ENCODE measurements at places on chromosomes 7 and 10. TPM values are rescaled to one million over a fixed set of nuclear protein-coding genes. Genes with fewer than 3 reads are reported as not detected.

SPRN gene
- total RNA-seq: not detected

AKR1B15 gene
- total RNA-seq: not detected

ENTPD1 gene
- not detected for total RNA-seq

CLCN1 gene
- total RNA-seq: not detected

WDR91 gene
- total RNA-seq: 1.5 TPM

PLXNA4 gene
- total RNA-seq: not detected

NUB1 gene
- 23.1 TPM for total RNA-seq

FGFR2 gene
- 6.3 TPM for total RNA-seq

RNF133 gene
- total RNA-seq: not detected

SPDYE2B gene
- total RNA-seq: not detected

PIK3CG gene
- total RNA-seq: not detected

CALHM1 gene
- not detected for total RNA-seq

ELFN1 gene
- 0.56 TPM for total RNA-seq

DNA sequence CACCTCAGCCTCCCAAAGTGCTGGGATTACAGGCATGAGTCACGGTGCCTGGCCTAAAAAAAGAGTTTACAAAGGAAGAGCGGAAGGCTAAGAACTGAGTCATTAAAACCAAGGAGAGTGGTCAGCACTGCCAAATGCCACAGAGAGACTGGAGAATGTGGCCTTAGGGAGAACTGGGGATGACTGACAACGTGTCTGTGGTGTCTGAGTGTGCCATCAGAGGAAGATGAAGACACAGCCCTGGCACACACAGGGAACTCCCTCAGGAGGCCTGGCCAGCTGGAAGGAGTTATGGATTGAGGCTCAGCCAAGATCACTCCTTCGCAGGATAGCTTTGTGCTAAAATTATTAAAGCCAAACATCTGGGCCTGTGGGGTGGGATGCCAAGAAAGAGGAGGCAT, 3.9 kb upstream of the INA start:
- DNase-seq: peak; percentile 98

DNA sequence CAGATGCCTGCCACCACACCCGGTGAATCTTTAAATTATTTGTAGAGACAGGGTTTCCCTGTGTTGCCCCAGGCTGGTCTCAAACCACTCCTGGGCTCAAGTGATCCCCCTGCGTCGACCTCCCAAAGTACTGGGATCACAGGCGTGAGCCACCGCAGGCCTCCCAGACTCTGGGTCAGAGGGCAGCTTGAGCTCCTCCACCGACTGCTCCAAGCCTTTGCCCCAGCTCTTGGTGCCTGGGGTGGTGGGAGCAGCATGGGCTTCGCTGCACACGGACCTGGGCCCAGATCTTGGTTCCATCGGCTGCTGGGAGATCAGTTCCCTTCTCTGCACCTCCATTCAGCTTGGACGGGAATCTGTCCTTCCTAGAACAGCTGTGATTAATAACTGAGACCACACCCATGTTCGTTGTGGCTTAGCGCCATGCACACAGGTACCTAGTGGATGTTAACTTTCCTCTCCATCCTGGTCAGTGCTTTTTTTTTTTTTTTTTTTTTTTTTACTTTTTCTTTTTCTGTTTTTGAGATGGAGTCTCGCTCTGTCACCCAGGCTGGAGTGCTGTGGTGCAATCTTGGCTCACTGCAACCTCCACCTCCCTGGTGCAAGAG, 125.3 kb downstream of the CUX1 start:
- DNase-seq: no peak

DNA sequence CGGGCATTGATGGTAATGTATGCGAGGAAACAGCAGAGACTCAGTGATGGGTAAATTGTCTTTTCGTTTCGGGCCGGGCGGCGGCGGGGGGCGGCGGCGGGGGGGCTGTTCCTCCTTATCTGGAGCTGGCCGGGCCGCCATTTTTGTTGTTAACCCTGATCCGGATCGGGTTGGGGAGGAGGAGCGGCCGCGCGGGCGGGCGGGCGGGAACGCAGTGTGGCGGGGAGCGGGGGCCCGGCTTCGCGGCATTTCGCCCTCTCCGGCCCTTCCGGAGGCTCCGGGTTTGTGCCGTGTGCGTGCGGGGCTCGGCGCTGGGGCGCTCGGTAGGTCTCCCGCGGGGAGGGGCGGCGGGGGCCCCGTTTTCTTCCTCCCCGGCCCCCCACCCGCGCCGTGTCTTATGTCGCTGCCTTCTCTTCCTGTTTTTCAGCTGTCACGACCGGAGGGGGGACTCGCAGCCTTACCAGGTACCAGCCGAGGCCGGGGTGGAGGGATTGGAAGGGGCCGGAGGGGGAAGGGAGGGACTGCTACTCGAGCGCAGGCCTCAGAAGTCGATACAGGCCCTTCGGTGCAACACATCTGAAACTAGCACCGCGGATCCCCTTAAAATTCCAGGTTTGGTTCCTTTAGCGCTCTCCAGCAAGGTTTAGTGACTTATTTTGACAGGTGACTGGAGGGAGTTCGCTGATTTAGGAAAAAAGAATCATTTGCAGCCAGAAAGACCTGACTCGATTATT, 820 bp downstream of the WAC start:
- peak; percentile 62 for DNase-seq

GRCh38 chr10:114012650-114013049, 31.0 kb upstream of the ADRB1 start:
- no peak for DNase-seq

DNA sequence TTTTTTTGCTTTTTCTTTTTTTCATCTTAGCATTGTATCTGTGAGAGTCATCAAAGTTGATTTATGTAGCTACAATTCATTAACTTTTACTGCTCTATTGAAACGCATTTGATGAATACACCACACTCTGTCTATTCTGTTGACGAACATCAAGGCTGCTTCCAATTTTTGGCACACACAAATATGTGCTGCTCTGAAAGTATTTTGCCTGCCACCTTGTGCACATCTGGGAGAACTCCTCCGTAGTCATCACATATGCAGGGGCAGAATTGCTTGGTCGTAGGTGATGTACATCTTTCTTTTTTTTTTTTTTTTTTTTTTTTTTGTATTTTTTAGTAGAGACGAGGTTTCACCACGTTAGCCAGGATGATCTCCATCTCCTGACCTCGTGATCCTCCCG, 796.8 kb downstream of the KCNMA1 start:
- DNase-seq: no peak

- peak; percentile 65 for DNase-seq
Measured at GRCh38 chr7:13989126-13989948, at the start of gene ETV1. Gene ETV1 (minus strand): TSS chr7:13989666. CDS start chr7:13989052, 614 bp downstream.

DNA sequence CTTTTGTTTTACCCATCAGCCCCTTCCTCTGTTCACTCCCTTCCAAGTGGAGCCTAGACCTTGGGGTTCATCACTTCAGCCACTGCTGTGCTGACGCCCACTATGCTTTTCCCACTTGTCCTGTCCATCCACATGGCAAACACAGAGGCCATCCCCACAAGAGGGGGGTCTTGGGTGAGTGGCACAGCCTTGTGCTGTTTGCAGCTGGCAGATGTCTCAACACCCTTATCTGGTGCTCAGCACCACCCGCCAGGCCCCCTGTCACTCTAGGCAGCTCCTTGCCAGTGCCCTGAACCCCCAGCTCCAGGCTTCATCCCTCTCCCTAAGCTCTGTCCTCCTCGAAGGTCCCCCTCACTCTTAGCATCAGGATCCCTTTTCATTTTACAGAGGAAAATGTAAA, 13.1 kb downstream of the BLVRA start:
- no peak for DNase-seq

GRCh38 chr10:70480239-70480861, 1.8 kb downstream of the PALD1 start:
- no peak for DNase-seq

DNA sequence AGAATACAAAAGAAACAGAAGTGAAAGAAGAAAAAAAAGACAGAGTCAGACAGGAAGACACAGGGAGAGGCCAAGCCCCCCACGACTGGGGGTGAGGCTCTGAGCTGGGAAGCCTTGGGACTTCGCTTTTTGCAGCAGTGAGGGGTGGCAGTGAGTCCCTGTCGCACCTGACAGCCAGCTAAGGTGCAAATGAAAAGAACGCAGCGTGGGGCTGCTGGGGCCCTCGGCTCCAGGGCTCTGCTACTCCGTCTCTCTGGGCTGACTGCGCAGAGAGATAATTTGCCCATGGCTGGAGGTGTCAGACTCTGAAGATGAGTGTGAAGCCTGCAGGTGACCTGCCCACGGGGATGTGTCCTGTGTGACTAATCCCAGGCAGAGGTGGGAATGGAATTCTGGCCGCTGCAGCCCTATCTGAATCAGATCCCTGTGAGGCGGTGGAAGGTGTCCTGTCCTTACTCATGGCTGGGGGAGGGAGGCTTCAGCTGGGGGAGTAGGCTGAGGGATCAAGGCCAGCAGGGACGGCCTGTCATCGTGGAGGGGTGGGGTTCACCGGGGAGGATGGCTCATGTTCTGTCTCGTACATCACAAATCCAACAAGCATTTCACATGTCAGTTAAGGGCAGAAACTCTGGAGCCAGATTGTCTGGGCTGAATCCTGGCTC, 96.4 kb downstream of the SLIT1 start:
- DNase-seq: no peak

- no peak for DNase-seq
Measured at GRCh38 chr10:114283091-114283490, 44.0 kb downstream of the VWA2 start.

DNA sequence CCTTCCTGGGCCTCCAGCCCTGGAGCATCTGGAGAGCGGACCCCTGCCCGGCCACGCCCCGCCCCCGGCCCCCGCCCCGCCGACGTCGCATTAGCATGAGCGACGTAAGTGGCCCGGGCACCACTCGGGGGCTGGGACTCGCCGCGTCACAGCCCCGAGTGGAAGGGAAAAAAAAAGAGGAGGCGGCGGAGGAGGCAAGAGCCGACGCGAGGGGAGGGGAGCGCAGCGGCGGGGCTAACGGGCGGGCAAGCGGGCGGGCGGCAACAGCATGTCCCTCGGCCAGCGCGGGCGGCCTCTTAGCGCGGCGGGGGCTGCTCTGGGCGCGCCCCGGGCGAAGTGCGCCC, at the start of gene SLC18A3:
Gene SLC18A3 (plus strand): TSS at position 197 of the 344 bp plus-strand sequence. CDS start 431 bp downstream, outside the sequence.
- peak; percentile 51 for DNase-seq

DNA sequence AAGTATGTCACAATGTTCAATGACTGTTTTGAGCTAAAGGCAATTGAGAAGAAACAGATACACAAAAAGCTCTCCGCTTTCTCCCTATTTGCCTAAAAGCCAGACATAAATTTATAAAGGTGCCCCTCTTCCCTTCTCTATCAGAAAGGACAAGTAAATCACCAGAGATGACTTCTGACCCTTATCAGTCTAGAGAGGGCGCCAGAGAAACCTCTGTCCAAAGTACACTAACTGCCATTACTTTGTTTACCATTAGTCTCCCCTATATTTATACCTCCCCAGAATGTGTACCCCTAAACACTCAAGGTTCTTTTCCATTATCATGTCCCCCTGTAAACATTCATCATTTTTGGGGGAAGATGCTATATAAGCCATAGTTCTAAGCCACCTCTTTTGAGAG, 49.3 kb downstream of the TPK1 start:
- no peak for DNase-seq

- DNase-seq: no peak
Measured at GRCh38 chr7:147803606-147804005, 787.0 kb upstream of the C7orf33 start.

- no peak for DNase-seq
Measured at GRCh38 chr10:26970667-26971066, 109.9 kb upstream of the ABI1 start.

- no peak for DNase-seq
Measured at GRCh38 chr7:22120391-22121053, 174.8 kb upstream of the CDCA7L start.

DNA sequence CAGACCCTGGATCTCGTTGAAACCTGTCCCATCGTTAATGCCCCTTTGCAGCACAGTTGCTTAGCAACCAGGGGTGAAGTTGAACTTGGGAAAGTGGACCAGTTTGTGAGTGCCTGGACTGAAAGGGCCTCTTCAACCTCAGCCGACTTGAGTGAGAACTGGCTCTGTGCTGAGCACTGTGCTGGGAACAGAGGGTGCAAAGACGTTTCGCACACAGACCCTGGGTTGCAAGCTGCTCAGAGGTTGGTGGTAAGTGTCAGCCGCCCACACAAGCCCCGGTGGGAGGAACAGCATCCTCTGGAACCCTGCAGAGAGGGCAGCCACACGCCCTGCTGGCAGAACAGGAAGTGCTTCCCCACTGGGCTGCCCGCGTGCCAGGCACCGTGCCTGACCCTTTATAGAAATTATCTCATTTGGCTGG, 89.2 kb downstream of the CARD11 start:
- DNase-seq: peak; percentile 20

- no peak for DNase-seq
Measured at GRCh38 chr7:41205600-41205999, 497.3 kb downstream of the INHBA start.

- DNase-seq: peak; percentile 88
Measured at GRCh38 chr10:113111900-113112853, 162.1 kb downstream of the TCF7L2 start.

DNA sequence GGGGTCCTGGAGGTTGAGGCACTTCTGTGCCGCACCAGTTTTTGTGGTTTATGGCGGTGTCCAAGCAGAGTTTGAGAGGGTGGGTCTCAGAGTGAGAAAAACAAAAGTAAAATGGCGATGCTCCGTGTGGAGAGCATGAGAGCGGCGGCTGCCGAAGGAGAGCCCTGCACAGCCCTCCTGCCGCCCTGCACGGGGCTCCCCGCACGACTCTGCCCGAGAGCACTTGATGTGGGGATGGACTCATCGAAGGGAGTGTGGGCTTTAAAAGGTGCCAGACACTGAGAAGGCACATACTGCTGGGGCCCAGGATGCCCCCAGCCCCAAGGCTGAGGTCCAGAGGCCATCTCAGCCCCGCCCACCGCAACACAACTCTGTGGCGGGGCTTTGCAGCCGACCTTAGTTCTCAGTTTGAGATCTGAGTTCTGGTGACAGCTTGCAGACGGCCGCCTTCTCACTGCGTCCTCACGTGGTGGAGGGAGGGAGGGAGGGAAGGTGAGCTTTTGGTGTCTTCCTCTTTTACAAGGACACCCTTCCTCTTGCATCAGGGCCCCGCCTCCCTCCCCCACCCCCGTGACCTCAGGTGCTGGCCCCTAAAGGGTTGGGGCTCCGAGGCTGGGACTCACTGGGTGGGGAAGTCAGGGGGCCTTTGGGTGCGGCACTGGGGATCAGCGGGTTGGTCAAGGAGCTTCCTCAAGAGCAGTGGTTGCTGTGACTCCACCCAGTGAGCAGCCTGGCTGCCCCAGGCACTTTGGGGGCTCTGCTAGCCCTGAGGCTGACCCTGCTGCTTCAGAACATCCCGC, 69.1 kb downstream of the NKX6-2 start:
- no peak for DNase-seq

- no peak for DNase-seq
Measured at GRCh38 chr7:96013836-96014235, 241.5 kb downstream of the DYNC1I1 start.

GRCh38 chr7:64887756-64888508, 15.1 kb upstream of the ZNF273 start:
- DNase-seq: no peak

DNA sequence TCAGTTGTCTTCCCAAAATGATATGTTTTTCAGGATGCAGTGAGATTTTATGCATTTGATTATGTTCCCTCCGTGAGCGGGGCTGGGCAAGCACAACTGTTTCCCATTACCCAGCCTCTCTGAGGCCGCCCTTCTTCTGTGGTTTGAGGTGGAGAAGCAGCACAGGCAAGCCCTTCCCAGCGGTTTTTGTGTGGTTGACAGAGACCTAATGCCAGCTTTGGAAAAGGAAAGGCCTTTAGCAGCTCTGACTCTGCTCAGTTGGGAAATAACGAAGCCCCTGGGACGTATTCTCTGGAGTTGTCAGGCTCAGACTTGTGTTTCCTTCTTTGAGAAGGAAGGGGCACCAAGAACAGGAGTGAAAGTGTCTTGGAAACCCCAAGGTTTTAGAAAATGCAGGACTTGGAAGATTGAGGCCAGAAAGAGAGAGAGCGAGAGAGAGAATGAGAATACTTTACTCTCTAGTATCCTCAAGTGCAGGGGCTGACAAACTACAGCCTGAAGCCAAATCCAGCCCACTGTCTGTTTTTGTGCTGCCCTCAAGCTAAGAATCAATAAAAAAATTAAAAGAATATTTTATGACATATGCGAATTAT, 20.6 kb upstream of the PDCD4 start:
- DNase-seq: no peak
